ENCODE measurements at places on chromosomes 11 and 22. TPM values are rescaled to one million over a fixed set of nuclear protein-coding genes. Genes with fewer than 3 reads are reported as not detected.

DNA sequence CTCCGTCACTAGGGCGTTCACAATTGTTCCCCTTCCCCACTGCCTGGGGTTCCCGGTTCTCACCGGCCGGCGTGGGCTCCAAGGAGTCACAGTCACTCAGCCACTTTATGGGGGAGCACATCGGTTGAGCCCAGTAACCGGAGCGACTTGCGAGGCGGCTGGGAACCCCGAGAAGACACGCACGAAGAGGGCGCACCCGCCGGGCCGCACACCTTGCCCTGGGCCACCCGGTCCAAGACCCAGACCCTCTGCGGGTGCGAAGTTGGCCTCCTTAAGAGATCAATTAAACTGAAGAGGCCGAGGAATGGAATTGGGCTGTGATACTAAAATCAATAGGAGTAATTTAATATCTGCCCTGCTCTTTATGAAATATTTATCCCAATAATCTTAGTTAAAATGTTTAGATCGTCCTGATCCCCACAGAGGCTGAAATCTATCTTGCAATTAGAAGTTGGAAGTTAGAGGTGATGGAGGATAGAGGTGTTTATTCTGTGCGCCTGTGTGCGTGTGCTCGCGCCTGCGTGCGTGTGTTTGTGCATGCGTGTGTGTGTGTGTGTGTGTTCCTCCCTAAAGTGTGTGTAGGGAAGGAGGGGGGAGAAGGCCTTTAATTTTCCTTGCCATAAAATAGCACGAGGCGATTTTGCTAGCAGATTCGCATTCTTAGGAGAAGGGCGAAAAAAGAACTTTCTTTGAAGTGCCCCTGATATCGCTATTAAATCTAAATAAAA lies 954 bp upstream of the MN1 start:
- H3K36me3 ChIP-seq, result no peaks in the 10 kb centered on the region
- peak overlapping the region; percentile 87 for H3K27ac ChIP-seq
- peaks cover 47% of the 10 kb centered on the region for H3K4me1 ChIP-seq
- peaks cover 17% of the 10 kb centered on the region for H3K27me3 ChIP-seq
- no peak for DNase-seq
- H3K4me3 ChIP-seq, result peak overlapping the region; percentile 86

The MMP26 gene
- total RNA-seq, result not detected

DNA sequence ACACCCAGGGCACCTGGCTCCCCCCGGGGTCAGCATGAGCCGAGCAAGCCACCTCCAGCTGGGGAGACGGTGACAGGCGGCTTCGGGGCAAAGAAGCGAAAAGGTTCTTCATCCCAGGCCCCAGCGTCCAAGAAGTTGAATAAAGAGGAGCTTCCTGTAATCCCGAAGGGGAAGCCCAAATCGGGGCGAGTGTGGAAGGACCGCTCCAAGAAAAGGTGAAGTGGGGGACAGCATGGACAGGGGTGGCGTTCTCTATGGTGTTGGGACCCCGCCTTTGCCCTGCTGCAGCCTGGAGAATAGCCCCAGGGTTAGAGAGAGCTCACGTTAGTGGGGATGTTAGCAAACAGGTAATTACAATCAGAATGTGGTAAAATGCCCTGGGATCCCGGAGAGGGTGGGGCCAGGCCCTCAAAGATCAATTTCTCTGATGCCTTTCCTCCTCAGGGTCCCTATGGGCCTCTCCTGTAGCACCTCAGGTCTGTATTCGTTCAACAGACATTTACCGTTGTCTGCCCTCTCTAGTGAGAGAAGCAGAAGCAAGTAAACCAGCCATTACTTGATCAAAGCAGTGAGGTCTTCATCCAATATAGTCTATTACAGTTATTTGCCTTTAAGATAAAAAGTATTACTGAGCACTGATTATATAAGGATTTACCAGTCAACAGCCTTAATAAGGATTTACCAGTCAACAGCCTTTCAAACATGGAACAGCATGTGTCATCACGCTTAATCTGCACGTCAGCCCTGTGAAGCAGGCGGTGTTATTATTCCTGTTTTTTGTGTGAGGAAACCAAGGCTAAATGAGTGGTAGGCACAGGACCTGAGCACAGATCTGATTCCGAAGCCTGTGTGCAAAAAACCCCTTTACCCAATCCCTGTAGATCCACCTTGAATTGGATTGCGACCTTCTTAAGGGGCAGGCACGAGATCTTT lies 1.0 kb downstream of the CCDC86 start:
- no peaks in the 10 kb centered on the region for H3K36me3 ChIP-seq
- peak overlapping the region; percentile 67 for H3K4me3 ChIP-seq
- DNase-seq, result no peak
- H3K4me1 ChIP-seq, result peaks cover 23% of the 10 kb centered on the region
- H3K27me3 ChIP-seq, result no peaks in the 10 kb centered on the region

GRCh38 chr22:43298062-43298801 lies 44.9 kb downstream of the SCUBE1 start:
- DNase-seq, result no peak
- no peaks in the 10 kb centered on the region for H3K27me3 ChIP-seq
- no peak overlapping the region for H3K4me3 ChIP-seq
- peak overlapping the region; percentile 65 for H3K27ac ChIP-seq
- H3K4me1 ChIP-seq, result peaks cover 88% of the 10 kb centered on the region
- H3K36me3 ChIP-seq, result no peaks in the 10 kb centered on the region

- no peak overlapping the region for H3K27ac ChIP-seq
- H3K4me3 ChIP-seq, result no peak overlapping the region
- no peaks in the 10 kb centered on the region for H3K27me3 ChIP-seq
- no peaks in the 10 kb centered on the region for H3K36me3 ChIP-seq
- peaks cover 7% of the 10 kb centered on the region for H3K4me1 ChIP-seq
- no peak for DNase-seq
These were observed 458.4 kb downstream of the MIAT start for GRCh38 chr22:27115816-27116256.

The CDPF1 gene
- total RNA-seq, result 7.5 TPM

DNA sequence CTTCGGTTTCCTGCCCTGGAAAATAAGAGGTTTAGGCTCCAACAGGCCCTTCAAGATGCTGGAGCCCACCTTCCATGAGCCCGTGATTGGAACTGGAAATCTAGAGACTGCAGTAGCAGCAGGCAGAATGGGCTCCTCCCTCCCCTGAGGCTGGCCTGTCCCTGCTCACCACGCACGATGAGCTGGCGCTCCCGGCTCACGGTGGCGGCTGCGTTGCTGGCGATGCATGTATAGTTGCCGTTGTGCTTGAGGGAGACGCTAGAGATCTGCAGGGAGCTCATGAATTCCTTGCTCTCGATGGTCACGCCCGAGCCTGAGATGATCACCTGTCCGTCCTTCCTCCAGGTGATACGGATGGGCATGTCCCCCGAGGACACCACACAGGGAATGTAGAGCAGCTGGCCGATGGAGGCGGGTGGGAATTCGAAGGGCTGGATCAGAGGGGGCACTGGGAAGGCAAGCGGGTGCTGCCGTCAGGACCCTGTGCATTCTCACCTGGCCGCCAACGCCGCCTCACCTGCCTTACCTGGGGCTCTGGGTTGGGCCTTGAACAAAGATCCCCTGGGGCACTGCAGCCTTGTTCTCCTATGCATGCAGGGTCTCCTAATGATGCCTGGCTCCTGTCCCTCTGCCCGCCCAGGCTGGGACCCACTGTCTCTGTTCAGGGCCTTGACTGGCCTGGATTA lies 177.8 kb downstream of the CEP164 start:
- H3K4me1 ChIP-seq, result no peaks in the 10 kb centered on the region
- no peaks in the 10 kb centered on the region for H3K36me3 ChIP-seq
- H3K27me3 ChIP-seq, result no peaks in the 10 kb centered on the region
- no peak for DNase-seq

- H3K4me3 ChIP-seq, result no peak overlapping the region
- DNase-seq, result no peak
- H3K36me3 ChIP-seq, result no peaks in the 10 kb centered on the region
- H3K4me1 ChIP-seq, result no peaks in the 10 kb centered on the region
- no peak overlapping the region for H3K27ac ChIP-seq
- H3K27me3 ChIP-seq, result no peaks in the 10 kb centered on the region
These were observed 109.6 kb downstream of the USP35 start for GRCh38 chr11:78298291-78298771.

The EIF3D gene
- total RNA-seq, result 272 TPM

GRCh38 chr11:12902791-12903486 lies 106.2 kb upstream of the RASSF10 start:
- H3K4me1 ChIP-seq, result no peaks in the 10 kb centered on the region
- no peak for DNase-seq
- H3K27me3 ChIP-seq, result no peaks in the 10 kb centered on the region
- no peak overlapping the region for H3K4me3 ChIP-seq
- peaks cover 18% of the 10 kb centered on the region for H3K36me3 ChIP-seq
